NB4 (cell line): ENCODE measurements at places on chromosomes 3 and 15.
A peak's percentile ranks its signal among the peaks of the same experiment; 100 is the strongest.

GRCh38 chr15:50798684-50799083, 33.2 kb upstream of the SPPL2A start:
- DNase-seq: peak; percentile 18

DNA sequence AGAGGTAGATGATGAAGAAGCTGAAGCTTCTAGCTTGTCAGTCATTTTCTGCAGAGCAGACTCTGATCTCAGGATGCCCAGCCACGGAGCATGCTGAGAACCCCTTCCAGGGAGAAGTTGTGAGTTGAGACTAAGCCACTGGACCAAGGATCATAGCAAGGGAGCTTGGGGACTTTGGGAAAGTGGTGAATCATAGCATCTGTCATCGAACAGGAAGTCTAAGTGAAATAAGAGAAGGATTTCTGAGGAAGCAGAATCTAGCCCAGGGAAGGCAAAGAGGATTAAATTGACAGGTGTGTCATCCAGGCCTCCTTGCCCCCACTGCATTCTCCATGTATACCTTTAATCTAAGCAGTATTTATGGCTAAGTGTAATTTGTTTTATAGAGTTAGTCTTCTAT, 71.8 kb upstream of the TMEM108 start:
- no peak for DNase-seq

DNA sequence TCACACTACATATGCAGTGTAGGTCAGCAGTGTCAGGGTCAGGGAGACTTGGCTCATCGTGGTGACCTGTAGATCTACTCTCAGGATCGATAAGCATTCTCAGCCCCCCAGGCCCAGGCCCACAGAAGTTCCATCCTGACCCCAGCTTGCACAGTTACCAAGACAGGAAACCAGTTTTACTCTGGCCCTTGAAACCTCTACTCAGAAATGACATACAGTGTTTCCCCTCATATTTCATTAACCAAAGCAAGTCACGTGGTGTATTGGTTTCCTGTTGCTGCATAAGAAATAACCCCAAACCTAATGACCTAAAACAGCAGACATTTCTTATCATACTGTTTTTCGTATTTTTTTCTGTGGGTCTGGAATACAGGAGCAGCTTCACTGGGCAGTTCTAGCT, 242.2 kb downstream of the SLCO3A1 start:
- peak; percentile 32 for DNase-seq

DNA sequence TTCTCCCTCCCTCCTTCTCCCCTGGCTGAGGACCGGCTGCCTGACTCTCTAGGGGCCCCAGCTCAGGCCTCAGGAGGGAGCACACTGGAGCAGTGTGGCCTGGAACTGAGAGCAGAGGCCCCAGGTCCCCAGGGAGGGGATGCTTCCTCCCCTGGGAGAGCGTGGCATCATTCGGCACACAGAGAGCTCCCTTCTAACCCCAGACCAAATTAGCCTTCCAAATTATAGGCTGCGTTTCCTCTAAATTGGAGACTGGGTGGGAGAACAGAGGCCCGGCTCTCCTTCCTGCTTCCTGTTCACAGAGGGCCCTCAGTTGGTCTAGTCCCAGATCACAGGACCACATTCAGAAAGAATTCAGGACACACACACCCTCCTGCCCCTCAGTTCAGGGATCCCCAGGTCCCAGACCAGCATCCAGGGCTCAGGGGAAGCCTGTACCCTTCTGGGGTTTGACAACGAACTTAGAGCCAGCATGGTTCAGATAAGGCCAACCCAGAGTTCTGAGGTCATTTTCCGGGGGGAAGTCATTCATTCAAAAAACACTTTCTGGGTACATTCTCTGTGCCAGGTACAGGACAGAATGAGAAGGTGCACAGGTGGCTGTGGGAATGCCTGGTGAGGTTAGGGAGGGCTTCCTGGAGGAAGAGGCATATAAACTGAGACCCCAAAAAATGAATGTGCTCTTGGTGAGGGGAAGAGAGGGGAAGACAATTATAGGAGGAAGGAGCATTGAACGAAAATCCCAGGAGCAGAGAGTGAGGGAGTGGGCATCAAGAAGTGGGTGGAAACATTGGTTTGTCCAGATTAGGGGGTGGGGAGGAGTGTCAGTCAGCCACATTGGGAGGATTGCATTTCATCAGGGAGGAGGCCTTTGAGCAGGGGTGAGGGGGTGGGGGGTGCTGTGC, 28.4 kb upstream of the RPL29 start:
- DNase-seq: peak; percentile 93

GRCh38 chr15:68543165-68544008, 35.4 kb upstream of the CORO2B start:
- DNase-seq: no peak

DNA sequence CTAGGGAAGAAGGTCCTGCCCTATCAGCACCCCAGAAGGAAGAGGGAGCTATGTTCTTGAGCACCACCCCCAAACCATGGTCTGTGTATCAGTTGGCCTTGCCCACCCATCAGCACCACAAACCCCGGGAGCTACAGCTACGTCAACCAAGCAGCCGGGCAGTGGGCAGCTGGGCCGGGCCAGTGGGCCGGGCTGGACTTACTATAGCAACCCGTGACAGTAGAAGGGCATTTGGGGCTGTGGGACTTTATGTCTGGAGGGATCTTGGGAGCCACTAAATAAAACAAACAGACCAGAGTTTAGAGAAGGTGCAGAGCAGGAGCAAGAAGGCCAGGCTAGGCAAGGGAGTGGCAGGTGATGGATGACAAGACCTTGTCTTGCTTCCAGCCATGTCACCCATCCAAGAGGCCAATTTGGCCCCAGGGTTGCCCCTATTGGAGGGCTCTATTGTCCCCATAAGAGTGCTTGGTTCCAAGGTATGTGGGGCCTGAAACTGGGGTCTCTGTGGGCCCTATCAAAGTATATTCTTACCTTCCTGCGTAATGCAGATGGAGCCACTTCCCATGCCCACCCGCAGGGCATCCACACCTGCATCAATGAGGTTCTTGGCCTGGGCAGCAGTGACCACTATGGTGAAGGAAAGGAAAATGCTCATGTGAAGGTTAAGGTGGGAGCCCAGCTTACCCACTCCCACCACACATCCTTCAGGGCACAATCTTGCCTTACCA, 3.2 kb downstream of the IMPDH2 start:
- DNase-seq: no peak

DNA sequence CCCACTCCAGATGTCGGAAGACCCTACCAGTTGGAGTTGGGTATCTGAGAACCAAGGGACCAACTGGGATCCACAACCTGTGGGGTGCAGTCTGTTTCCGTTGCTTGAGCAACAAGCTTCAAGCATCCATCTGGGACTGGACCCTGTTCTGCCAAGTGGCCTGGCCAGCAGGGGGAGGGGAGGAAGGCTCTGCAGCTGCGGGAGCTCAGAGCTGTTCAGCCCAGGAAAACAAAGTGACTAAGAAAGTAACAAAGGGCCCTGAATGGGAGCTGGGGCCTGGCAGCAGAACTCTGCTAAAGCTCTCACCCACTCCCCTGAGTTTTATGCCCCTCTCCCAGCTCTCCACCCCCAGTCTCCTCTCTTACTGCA, 2.7 kb downstream of the TYRO3 start:
- no peak for DNase-seq
